Fibroblast of skin of scalp (primary cell): ENCODE measurements at places on chromosomes 11 and 22.

GRCh38 chr22:32745251-32745995, 56.1 kb upstream of the TIMP3 start:
- DNase-seq, result peak; percentile 21

- DNase-seq, result no peak
Measured at GRCh38 chr11:23772081-23772480, 724.8 kb upstream of the LUZP2 start.

DNA sequence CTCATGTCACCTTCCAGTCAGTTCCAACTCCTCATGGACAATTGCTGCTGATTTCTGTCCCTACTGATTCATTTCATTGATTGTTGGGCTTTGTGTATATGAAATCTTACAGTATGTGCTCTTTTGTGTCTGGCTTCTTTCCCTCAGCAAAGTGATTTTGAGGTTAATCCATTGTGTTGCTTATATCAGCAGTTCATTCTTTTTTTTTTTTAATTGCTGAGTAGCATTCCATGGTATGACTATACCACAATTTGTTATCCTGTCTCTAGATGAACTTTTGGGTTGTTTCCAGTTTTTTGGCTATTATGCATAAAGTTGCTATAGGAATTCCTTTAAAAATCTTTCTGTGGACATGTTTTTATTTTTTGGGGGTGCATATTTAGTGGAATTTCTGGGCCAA, 59.9 kb downstream of the NXPE1 start:
- DNase-seq, result peak; percentile 22

GRCh38 chr22:33851821-33852384, 68.4 kb downstream of the LARGE1 start:
- DNase-seq, result no peak

- DNase-seq, result peak; percentile 49
Measured at GRCh38 chr11:84289381-84289906, 1003.3 kb upstream of the CCDC90B start.
